ENCODE measurements at places on chromosomes 7 and 10. TPM values are rescaled to one million over a fixed set of nuclear protein-coding genes. Genes with fewer than 3 reads are reported as not detected.

PAOX gene
- polyA plus RNA-seq = 9.5 TPM

DNA sequence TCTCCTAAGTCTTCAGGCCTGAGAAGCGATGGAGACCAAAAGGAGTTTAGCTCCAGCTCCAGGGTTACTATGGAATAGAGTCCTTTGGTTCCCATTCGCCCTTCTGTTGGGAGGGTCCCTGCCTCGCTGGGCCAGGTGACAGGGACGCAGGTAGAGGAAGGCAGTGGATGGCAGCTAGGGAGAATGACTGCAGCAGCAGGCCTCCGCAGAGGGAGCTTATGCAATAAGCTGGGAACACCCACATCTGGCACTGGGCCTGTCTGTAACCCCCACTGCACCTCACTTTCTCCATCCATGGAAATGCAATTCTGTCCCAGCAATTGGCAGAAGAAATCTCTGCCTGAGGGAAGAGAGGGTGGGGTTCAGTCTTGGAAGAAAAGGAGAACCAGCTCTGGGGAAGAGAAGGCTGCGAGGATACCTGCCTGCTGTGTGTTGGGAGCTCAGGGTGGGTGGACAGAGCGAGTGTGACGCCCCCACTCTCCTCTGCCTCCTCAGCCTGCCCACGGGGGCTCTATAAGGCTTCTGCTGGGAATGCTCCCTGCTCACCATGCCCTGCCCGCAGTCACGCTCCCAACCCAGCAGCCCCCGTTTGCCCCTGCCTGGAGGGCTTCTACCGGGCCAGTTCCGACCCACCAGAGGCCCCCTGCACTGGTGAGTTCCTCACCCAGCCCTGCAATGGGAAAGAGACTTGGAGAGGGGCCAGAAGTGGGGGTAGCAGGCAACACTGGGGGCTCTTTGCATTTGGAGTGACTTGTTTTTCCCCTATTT, 10.3 kb downstream of the EPHB6 start:
- no peak for DNase-seq

- no peak for DNase-seq
Observed at GRCh38 chr10:103429647-103430046, 22.5 kb downstream of the CALHM2 start.

- no peak for DNase-seq
Observed at GRCh38 chr10:80173466-80173865, 31.9 kb downstream of the ANXA11 start.

- no peak for DNase-seq
Observed at GRCh38 chr7:102305414-102306268, 19.0 kb downstream of the SH2B2 start.

Measured in CD14-positive monocyte (primary cell).